ENCODE measurements at places on chromosomes 5 and 9.
A peak's percentile ranks its signal among the peaks of the same experiment; 100 is the strongest.

DNA sequence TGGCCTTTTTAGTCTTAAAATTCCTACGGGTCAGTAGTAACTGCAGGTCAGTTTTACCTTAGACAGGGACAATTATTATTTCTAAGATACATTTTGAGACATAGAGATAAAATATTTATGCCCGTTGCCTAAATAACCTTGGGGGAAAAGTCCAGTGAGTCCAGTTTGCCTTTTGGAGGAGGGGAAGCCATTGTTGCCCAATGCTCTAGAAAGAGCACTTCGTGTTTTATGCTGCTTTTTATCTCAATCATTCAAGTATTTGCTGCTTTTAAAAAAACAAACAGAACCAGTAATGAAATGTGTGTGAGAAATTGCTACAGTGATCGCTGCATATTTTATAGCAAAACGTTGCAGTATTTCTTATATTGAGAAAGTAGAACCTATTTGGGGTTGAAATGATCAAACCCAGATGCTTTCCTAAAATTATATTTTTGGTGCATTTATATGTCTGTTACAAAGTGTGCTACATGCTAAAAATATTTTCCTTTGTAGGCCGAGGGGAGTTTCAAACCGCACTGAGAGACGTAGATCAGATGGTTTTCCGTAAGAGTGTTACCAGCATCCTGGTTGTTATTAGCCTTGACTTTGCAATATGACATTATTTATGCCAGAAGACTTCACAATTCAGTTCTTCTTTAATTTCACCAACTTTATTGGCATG, 266.8 kb downstream of the AOPEP start:
- no peaks in the 10 kb centered on the region for H3K27me3 ChIP-seq
- peaks cover 34% of the 10 kb centered on the region for H3K36me3 ChIP-seq
- no peaks in the 10 kb centered on the region for H3K4me1 ChIP-seq
- no peak overlapping the region for H3K27ac ChIP-seq

- ATAC-seq: peak; percentile 93
- H3K36me3 ChIP-seq: peaks cover 5% of the 10 kb centered on the region
- H3K4me3 ChIP-seq: peak overlapping the region; percentile 15
- H3K27ac ChIP-seq: peak overlapping the region; percentile 76
- H3K27me3 ChIP-seq: no peaks in the 10 kb centered on the region
These were observed 540.0 kb downstream of the KCTD16 start for GRCh38 chr5:144710637-144711036.

- H3K4me3 ChIP-seq: no peak overlapping the region
- peaks cover 50% of the 10 kb centered on the region for H3K36me3 ChIP-seq
These were observed 71.8 kb downstream of the PHF2 start for GRCh38 chr9:93648181-93648580.

DNA sequence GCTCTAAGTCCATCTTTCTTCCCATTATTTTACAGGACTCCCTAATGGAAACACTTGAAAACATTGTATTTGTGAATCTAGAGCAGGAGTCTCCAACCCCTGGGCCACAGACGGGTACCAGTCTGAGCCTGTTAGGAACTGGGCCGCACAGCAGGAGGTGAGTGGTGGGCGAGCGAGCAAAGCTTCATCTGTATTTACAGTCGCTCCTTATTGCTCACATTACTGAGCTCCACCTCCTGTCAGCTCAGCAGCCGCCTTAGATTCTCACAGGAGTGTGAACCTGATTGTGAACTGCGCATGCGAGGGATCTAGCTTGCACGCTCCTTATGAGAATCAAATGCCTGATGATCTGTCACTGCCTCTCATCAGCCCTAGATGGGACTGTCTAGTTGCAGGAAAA, 111.0 kb downstream of the MED27 start:
- no peak for ATAC-seq
- H3K4me1 ChIP-seq: no peaks in the 10 kb centered on the region
- H3K36me3 ChIP-seq: peaks cover 32% of the 10 kb centered on the region
- no peak overlapping the region for H3K4me3 ChIP-seq
